ENCODE measurements at places on chromosomes 2 and 18. TPM values are rescaled to one million over a fixed set of nuclear protein-coding genes. Genes with fewer than 3 reads are reported as not detected.

The RETSAT gene
- 71.5 TPM for total RNA-seq

The NOSTRIN gene
- total RNA-seq = 0.09 TPM

The CSRNP3 gene
- total RNA-seq = 2.0 TPM

The LOXL3 gene
- total RNA-seq = 23.6 TPM

The DNAH7 gene
- total RNA-seq = 0.94 TPM

Measured in bronchial smooth muscle cell (primary cell).